CD4-positive, CD25-positive, alpha-beta regulatory T cell (primary cell): ENCODE measurements at places on chromosomes 3 and 15. TPM values are rescaled to one million over a fixed set of nuclear protein-coding genes. Genes with fewer than 3 reads are reported as not detected.

The AGBL1 gene
- polyA plus RNA-seq, result not detected

The GOLGA8J gene
- polyA plus RNA-seq, result not detected

The TGM4 gene
- not detected for polyA plus RNA-seq

The ANO10 gene
- polyA plus RNA-seq, result 5.9 TPM

The DHFR2 gene
- 4.6 TPM for polyA plus RNA-seq

The MITF gene
- polyA plus RNA-seq, result not detected

The SLC22A13 gene
- not detected for polyA plus RNA-seq

The SLC2A2 gene
- polyA plus RNA-seq, result not detected

The GABRB3 gene
- polyA plus RNA-seq, result 0.91 TPM

The PAQR5 gene
- polyA plus RNA-seq, result not detected

The USP8 gene
- 35.4 TPM for polyA plus RNA-seq

The CSTA gene
- polyA plus RNA-seq, result not detected

The GCSAM gene
- polyA plus RNA-seq, result 8.1 TPM

The CIB2 gene
- 0.94 TPM for polyA plus RNA-seq

The TRIM42 gene
- polyA plus RNA-seq, result not detected

The TNNC1 gene
- 0.41 TPM for polyA plus RNA-seq

The CNTN6 gene
- polyA plus RNA-seq, result not detected

The WNT5A gene
- polyA plus RNA-seq, result not detected

The POTEB3 gene
- not detected for polyA plus RNA-seq

The SMCO1 gene
- polyA plus RNA-seq, result not detected

The PDZRN3 gene
- polyA plus RNA-seq, result not detected

The XCR1 gene
- polyA plus RNA-seq, result not detected

The REC114 gene
- polyA plus RNA-seq, result not detected

The SMAD6 gene
- polyA plus RNA-seq, result not detected

The LRIG1 gene
- polyA plus RNA-seq, result 61.4 TPM

The DNAH1 gene
- polyA plus RNA-seq, result 0.67 TPM

The PIGB gene
- 19.1 TPM for polyA plus RNA-seq

The ATP10A gene
- 5.5 TPM for polyA plus RNA-seq

The FOXB1 gene
- 0.67 TPM for polyA plus RNA-seq

The TYRO3 gene
- 0.82 TPM for polyA plus RNA-seq

The ITIH3 gene
- 0.63 TPM for polyA plus RNA-seq

The PIK3CA gene
- polyA plus RNA-seq, result 21.8 TPM

The SLC6A11 gene
- not detected for polyA plus RNA-seq

The MYO5C gene
- 0.60 TPM for polyA plus RNA-seq

The MESP1 gene
- 1.9 TPM for polyA plus RNA-seq
